Kidney epithelial cell (primary cell): ENCODE measurements at places on chromosomes 3 and 15. TPM values are rescaled to one million over a fixed set of nuclear protein-coding genes. Genes with fewer than 3 reads are reported as not detected.

DNA sequence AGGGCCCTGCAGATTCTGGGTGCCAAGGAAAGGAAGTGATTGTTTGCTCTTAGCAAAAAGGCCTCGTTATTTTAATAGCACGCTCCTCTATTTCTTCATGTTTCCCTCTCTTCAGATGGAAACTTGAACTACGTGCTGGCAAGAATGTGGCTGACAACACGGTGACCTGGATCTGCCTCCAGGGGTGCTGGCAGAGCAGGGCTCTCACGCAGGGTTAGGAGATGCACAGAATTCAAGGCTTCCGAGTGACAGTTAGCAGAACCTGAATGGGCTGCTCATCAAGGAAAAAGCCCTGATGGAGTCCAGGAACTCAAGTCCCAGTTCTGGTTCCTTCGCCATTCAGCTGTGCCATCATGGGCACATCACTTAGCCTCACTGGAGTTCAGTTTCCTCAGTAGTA is 22.7 kb downstream of the CYP19A1 start:
- DNase-seq, result no peak

- no peak for DNase-seq
Observed at GRCh38 chr3:154766765-154767503, 313.2 kb upstream of the MME start.

DNA sequence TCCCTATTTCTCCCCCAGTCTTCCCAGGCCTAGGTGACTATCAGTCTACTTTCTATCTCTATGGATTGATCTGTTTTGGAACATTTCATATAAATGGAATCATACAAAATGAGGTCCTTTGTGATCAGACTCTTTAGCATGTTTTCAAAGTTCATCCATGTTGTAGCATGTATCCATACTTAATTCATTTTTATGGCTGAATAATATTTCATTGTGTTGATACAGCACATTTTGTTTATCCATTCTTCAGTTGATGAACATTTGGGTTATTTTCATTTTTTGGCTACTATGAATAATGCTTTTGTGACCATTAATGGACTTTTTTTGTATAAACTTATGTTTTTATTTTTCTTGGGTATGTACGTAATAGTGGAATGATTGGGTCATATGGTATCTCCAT is 19.2 kb upstream of the MGA start:
- no peak for DNase-seq

GRCh38 chr3:179949869-179950268 is 86.9 kb downstream of the PEX5L start:
- DNase-seq, result no peak

DNA sequence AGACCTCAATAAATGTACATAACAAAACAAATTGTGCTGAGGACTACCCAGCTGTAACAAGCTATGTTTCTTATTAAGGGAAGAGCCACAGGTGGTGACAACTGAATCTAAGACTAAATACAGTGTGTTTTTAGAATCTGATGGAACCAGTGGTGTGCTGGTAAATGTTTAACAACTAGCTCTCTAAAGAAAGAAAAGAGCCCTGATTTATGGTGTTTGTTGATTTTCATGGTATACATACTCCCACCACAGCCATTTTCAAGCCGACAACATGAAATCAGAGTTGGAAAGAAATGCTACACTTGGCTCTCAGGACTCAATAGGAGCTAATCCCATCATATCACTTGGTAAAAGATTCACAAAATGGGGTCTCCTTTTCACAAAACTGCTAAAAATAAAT is 89.8 kb upstream of the FNDC3B start:
- DNase-seq, result no peak

GRCh38 chr3:48425281-48425812 is 4.5 kb downstream of the PLXNB1 start:
- no peak for DNase-seq

DNA sequence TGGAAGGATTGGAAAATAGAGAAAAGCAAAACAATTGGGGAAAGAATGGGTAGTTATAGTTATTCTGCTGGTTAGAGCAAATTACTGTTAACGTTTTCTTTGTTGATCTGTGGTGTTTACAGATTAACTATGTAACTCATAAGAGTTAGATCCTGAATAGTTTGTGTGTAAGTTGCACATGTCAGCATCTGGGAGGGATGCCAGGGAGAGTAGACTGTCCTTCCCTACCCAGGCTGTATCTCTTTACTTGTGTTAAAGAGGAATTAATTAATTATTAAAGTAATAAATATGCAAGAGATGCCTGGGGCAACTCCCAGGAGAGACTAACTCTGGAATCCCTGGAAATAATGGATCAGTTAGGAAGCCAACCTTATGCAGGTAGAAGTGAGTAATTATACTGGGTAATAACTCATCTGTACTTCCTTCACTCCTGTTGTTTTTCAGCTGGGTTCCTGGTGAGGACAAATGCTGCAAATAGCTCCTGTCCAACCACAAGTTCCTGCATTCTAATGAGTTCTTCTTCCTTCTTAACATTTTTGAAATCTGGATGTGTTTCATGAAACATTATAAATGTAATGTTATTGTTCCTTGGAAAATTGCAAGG is 18.9 kb downstream of the GHRL start:
- no peak for DNase-seq

DNA sequence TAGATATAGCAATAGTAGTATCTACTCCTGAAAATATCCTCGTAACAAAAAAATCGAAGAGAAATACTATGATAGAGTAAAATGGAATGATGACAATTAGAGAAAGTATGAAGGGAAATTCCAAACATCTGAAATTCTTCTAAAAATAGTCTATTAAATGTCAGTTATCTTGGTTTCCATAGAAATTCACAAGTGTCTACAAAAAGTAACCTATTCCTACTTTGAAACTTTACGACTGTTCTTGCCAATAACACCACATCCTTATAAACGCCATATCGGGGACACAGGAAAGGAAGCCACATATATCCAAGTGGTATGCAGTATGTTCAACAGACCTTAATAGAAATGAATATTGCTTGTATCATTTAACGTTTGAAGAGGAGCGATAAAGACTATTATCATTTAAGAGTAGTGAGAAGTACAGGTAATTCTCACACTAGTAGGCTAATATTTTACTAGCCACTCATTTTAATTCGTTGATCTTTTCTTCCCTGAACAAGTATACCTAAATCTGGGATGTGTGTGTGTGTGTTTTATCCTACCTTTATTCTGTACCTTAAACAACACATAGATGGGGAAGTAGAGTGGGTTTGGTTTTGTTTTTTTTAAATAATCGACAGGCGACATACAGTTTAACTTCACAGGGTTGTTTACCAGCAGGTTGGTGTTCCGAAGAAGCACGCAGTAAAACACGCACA is 1.2 kb downstream of the GPR176 start:
- peak; percentile 67 for DNase-seq

DNA sequence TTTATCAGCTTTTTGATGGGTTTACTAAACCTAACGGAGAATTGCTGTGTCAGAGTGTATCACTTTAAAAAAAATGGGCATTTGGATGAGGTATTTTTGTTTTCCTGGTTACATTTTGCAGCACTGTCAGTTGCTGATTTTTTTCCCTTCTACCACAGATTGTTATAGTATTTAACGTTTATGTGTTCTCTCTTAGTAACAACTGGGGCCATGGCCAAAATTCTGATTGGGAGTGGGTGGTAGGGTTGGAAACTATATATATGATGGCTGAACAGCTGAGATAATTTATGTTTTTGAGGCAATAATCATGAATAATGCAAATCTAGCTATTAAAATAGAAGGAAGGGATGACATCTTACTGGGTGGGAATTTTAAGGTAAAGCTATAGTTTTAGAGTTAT is 229.4 kb upstream of the SUCLG2 start:
- no peak for DNase-seq

GRCh38 chr3:103181160-103181559 is 746.3 kb downstream of the ZPLD1 start:
- DNase-seq, result no peak

DNA sequence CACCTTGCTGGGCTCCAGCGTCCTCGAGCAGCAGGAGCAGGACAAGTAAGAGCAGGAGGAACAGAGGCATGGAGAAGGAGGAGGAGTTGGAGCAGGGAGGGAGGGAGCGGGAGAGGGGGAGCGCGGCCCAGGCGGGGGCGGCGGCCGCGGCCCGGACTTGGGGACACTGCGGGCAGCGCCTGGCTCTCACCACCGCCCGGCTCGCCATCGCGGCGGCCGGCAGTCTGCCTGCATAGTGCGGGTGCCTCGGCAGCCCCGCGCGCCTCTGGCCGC is 440 bp downstream of the DCBLD2 start:
- no peak for DNase-seq

DNA sequence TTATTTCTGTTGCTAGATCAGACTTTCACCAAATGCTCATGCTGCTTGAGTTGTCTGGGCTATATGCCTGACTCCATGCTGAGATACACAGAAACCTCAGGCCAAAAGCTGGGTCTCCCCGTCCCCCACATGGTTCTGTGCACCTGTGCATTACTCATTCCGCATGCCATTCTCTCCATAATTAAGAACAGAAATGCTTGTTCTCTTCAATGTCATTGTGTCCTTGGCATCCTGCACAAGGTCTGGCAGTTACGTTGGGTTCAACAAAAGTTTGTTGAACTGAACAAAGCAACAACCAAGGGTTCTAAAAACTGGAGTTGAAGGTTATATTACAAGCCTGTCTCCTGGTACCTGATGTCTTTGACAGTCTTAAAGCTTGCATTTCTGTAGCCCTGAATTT is 177.5 kb downstream of the FNDC3B start:
- no peak for DNase-seq

GRCh38 chr3:129688271-129688895 is 81.9 kb upstream of the PLXND1 start:
- DNase-seq, result no peak

GRCh38 chr15:69272139-69272538 is 26.6 kb upstream of the PAQR5 start:
- no peak for DNase-seq

DNA sequence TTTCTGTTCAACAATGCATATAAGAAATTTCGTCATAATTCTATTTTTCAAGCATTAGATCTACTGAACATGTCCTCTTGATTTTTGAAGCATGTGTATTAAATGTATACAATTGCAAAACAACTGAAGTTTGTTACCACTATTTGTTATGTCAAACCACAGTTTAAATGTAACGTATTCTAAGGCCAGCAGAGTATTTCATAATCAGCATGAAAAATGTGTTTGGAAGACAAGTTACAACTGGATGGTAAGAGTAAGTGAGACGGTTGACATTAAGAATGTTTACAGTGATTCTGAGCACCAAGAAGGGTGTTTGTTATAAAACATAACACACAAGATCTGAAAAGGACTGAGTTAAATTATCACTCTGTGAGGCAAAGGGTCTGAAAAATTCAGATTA is 738.4 kb downstream of the PLOD2 start:
- no peak for DNase-seq

DNA sequence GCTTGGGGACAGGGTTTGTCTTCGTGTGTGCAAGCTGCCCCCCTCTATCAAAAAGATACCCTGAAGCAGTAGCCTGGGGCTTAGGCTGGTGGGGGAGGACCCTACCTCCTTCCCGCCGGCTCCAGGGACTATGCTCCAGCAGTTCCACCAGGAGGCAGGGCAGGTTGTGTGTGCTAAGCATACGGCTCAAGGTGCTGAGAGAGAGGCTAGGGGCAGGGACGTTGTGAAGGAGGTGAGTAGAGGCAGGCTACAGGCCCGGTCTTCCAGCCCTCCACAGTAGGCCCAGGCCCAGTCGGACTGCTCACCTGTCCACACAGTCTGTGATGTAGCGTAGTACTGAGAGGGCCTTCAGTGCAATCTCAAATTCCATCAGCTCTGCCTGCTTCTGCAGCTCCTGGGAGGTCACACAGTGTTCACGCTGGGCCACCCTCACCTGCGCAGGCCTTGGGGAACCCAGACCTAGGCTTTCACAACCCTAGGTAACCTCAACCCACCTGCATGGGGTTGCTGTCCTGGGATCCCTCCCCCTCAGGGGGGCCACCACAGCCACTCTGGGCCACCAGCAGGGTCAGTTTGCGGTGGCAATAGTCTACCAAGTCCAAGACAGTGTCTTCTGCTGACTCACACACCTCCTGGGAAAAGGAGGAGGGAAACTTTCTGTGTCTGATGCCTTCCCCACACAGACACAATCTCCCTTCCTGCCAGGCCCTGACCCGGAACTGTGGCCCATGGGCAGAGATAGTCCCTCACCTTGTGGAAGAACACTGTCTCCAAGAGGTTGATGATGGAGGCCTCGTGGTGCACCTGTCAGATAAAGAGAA is 2.4 kb upstream of the RASSF1 start:
- DNase-seq, result no peak

GRCh38 chr15:70557521-70558258 is 205.7 kb downstream of the UACA start:
- no peak for DNase-seq

DNA sequence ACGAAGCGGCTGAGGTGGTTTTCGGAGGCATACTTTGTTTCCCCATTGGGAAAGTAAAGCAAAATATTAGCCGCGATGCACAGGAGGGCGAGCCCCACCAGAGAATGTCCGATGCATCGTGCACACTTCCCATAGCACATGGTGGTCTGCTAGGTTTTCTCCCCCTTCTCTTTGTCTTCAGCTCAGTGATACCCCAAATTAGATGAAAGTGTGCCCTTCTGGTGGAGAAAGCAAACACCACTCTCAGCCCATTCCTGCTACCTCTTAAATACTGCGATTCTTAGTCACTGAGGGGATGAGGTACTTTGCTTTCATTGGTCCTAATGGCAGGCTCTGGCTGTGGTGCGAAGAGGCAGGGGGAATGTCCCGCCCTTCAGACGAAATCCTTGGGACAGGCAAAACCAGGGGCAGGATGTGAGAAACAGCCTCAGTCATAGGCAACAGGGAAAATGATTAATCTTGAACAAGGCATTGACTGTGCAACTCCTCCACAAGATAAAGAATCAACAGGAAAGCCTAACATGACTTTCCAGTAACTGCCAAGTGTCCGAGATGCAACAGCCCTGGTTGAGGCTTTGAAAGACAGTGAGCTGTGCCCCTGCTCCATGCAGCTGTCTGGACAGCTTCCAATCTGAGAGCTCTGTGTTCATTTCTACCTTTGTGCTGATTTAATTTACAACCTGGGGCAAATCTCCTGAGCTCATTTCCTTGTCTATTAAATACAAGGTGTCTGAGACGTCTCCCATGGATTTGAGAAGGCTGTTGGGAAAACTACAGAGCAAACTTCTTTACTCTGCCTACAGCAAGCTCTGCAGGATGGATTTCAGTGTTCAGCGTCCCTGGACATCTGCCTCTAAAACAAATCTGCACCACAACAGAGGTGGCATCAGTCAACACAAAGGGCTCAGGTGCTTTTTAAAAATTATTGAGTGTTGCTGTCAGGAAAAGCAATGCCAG is at the start of gene TM4SF1:
TSS of gene TM4SF1 (minus strand) at position 242 of the 957 bp plus-strand sequence. CDS start at position 140, 102 bp downstream.
- DNase-seq, result peak; percentile 96

The ISLR gene
- 0.25 and 0.48 TPM in 2 replicates for total RNA-seq

The CDHR4 gene
- total RNA-seq, result not detected in 2 replicates

The APBA2 gene
- total RNA-seq, result 51.4 and 54.6 TPM in 2 replicates

The TGM4 gene
- not detected in 2 replicates for total RNA-seq

The CAMKV gene
- not detected in 2 replicates for total RNA-seq

The SI gene
- not detected in 2 replicates for total RNA-seq

The PLCH1 gene
- 2.9 and 3.3 TPM in 2 replicates for total RNA-seq

The CCDC13 gene
- total RNA-seq, result 0.33 and 2.1 TPM in 2 replicates

The FOXB1 gene
- 0.55 and 0.71 TPM in 2 replicates for total RNA-seq

The XCR1 gene
- not detected in 2 replicates for total RNA-seq

The KCNMB2 gene
- total RNA-seq, result 3.6 TPM in 1 of 2 replicates, not detected in the other

The SENP2 gene
- 18.5 and 22.3 TPM in 2 replicates for total RNA-seq
